Mesothelial cell of epicardium (in vitro differentiated cells): ENCODE measurements at places on chromosomes 16 and 17.

- DNase-seq = no peak
Measured at GRCh38 chr16:69294051-69294450, 17.1 kb upstream of the VPS4A start.

GRCh38 chr17:81063106-81064093 lies 28.4 kb downstream of the BAIAP2 start:
- DNase-seq = no peak

- no peak for DNase-seq
Measured at GRCh38 chr17:57271821-57272220, 15.5 kb downstream of the MSI2 start.

GRCh38 chr17:77944390-77945222 lies 13.9 kb upstream of the TNRC6C start:
- DNase-seq = no peak

GRCh38 chr16:89536886-89537548 lies 23.5 kb upstream of the RPL13 start:
- no peak for DNase-seq

- DNase-seq = no peak
Measured at GRCh38 chr17:13474073-13474800, 127.5 kb downstream of the HS3ST3A1 start.

DNA sequence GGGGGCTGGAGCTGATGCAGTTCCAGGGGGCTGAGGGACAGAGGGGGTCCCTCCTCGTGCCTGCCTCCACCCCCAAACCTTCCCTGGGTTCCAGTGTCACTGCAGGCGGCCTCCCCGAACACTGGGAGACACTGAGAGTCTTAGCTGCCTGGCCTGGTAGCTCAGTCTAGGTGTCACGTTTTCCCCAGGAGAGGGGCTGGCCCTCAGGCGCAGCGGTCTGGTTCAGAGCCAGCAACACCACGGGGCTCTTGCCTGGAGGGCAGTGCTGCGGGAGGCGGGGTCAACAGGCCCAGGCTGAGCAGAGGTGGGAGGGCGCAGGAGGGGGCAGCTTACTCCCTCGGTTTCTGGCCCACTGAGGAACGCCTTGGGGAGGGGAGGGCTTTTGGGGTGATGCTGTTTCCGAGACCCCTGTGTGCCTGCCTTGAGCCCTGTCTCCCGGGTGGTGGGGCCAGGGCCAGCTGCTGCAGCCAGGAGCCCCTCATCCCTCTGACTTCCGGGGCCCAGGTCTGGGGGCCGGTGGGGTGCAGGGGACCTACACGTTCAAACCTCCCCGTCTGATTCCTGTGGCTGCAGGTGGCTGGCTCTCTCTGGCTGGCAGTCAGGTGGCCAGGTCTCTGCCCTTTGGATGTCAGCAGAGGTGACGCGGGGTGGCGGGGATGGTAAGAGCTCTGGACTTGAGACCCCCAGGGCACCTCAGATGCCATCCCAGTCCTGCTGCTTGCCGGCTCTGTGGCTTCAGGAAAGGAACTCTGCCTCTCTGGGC lies 89.3 kb upstream of the GSE1 start:
- DNase-seq = peak; percentile 55
